ENCODE measurements at places on chromosomes 11 and 22.
A peak's percentile ranks its signal among the peaks of the same experiment; 100 is the strongest.

DNA sequence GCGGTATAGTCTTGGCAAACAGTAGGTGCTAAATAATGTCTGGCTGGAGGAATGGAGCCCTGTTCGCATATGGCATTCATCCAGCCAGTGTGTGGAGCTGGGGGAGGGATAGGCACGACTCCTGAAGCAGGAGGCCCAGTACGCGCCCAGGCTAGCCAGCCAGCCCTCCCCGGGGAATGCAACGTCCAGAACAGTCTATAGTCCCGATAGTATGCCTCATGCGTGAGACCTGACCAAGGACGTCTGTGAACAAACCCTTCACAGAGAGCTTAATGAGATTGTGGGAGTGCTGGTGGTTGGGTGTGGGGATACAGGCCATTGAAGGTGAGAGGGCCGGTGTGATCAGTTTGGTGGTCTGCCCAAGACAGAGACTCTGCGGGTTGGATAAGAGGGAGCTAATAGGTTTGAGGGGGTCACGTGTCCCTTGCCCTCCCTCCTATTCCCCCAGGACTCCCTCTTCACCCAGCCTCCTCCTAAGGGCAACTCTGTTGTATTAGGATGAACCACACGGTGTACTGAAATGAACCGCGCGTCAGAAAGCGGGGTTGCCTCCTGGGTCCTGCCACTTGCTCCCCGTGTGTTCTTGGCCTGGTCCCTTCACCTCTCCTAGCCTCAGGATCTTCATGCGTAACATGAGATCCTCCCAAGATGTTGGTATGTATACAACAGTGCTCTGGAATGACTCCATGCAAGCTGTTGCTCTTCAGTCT is 987 bp upstream of the GRIK4 start:
- no peak for DNase-seq

DNA sequence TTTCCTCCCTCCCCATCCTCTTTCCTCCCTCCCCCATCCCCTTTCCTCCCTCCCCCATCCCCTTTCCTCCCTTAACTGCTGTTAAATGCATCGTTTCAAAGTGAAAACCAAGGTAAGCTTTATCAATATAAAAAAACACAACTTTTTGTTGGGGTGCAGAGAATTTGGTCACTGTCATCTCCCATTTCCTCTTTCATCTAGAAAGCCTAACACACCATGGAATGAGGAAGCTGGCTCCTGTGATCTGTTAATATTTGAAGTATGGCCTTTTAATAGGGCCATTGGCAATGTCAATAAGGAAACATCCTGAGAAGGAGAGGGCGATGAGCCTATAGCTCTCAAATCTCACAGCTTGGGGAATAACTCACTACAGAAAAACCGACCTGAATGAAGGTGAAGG is 7.0 kb downstream of the EXPH5 start:
- DNase-seq = no peak

DNA sequence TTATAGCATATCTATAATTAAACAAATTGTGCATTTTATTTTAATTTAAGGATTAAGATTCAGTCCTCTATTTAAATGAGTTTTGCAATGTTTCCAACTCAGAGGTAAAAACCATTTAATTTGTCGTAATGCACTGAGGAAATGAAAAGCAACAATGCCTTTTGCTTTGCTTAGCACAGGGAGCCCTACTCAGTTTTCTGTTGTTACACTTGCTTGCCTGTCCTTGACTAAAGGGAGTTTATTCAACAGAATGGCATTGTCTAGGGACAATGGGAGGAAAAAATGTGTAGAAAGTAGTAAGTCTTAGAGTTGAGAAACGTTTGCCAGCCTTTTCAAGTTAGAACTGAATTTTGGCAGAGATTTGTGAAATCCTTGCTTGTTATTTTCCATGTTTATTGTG is 734.2 kb upstream of the ANO3 start:
- DNase-seq = no peak

GRCh38 chr22:24466716-24467328 is 28.3 kb upstream of the UPB1 start:
- no peak for DNase-seq

- DNase-seq = no peak
These were observed at the start of gene CARNS1 for GRCh38 chr11:67415501-67416304. CARNS1 (plus strand) TSS chr11:67415678; CDS start chr11:67416200, 522 bp downstream.

GRCh38 chr11:133515107-133515506 is 17.2 kb downstream of the OPCML start:
- no peak for DNase-seq

- no peak for DNase-seq
These were observed 46.4 kb downstream of the RCN1 start for GRCh38 chr11:32137263-32137662.

- no peak for DNase-seq
These were observed 865.1 kb upstream of the CNTN5 start for GRCh38 chr11:98155696-98156095.

DNA sequence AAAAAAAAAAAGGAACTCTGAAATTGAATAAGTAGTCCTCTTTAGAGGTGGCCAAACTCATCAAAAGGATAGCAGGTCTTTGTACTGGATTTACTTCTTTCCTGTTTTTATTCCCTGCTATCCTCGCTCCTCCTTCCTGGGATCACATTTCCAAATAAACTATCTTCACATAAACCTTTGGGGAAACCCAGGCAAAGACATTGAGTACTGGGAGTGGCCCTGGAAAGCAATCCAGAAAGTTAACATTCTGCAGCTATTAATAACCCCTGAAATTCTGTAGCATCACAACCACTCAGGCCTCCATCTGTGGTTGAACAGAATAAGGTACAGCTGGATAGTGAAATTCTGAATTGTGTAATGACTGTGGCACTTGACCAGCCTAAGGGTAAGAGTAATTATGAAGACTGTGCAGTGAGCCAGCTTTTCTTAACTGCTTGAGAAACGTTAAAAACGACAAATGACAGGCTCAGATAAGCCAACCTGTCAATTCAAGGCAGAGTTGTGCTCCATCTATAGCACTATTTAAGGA is 58.8 kb downstream of the ISX start:
- no peak for DNase-seq

- no peak for DNase-seq
These were observed 62.4 kb downstream of the PARVB start for GRCh38 chr22:44086271-44087088.

DNA sequence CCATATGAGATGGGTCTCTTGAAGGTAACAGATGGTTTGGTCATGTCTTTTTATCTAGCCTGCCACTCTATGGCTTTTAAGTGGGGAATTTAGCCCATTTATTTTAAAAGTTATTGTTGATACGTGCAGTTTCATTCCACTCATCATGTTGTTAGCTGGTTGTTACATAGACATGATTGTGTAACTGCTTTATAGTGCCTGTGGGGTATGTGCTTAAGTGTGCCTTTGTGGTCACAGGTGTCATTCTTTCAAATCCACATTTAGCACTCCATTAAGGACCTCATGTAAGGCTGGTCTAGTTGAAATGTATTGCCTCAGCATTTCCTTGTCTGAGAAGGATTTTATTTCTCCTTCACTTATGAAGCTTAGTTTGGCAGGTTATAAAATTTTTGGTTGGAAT is 263.8 kb upstream of the LUZP2 start:
- DNase-seq = no peak

DNA sequence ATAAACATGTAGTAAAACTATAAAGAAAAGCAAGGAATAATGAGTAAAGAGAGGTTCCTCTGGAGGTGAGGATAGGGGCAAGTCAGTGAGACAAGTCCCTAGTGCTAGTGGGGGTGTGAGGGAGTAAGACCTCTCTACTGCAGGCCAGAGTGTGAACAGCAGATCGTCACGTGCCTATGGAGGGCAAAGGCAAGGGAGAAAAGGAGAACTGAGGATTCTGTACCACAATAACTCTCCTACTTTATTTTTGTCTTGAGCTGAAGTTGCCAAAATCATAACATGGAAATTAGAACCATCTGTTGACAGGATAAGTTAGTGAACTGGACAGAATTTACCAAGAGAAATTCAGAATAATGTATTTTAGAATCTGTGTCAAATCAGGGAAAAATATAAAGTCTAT is 77.6 kb downstream of the ENTHD1 start:
- no peak for DNase-seq

- DNase-seq = no peak
These were observed 14.4 kb upstream of the SERPINH1 start for GRCh38 chr11:75547617-75548058.

GRCh38 chr11:59358595-59358994 is at the start of gene OR5AN1:
OR5AN1 (plus strand) TSS chr11:59358895; CDS start chr11:59364459, 5,564 bp downstream.
- no peak for DNase-seq

DNA sequence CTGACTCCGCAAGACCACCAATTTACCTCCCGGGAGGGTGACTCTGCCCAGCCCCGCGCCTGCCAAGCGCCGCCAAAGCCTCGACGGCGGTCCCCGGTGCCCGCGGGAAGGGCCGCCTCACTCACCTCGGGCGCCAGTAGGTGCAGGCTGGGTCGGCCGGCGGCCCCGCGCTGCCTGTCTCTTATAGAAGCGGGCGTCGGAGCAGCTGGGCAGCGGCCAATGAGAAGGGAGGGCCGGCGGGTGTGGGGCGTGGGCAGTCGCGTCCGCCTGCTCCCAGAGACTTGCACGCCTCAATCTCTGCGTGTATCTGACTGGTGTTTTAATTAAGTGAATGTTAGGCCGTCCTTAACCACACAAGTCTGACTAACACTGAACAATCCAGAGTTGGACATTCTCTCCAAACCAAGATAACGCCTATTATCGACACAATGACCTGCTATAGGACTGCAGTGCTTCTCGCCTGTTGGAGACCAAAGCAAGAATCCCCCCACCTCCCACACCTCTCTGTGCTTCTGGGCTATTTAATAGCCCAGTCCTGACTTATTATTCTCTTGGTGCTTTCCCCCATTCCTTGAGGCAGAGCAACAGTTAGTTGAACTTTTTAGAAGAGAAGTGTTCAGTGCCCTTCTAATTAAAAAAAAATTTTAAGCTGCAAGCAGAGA is at the start of gene TPH1:
Gene TPH1 (minus strand): TSS at position 154 of the 662 bp plus-strand sequence. CDS start 5,507 bp downstream, outside the sequence.
- no peak for DNase-seq

DNA sequence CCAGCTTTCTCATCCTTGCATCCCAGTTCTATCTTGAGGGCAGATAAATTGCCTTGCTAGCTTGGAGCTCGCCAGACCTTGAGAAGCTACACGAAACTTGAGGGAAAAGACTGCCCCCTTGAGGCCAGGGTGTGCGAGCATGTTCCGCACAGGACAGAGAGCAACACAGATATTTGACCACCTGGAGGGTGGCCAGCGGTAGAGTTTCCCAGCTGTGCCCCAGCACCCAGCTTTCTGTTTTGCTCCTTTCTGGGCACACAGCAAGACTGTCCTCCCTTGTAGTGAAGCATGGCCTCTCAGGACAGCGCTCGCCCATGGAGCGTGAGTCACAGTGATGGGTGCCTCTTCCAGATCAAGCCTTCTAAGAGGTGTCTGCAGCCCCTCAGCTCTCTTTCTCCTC is 23.5 kb downstream of the SPATA19 start:
- peak; percentile 68 for DNase-seq

GRCh38 chr11:2213890-2214526 is 42.4 kb upstream of the TH start:
- DNase-seq = no peak

DNA sequence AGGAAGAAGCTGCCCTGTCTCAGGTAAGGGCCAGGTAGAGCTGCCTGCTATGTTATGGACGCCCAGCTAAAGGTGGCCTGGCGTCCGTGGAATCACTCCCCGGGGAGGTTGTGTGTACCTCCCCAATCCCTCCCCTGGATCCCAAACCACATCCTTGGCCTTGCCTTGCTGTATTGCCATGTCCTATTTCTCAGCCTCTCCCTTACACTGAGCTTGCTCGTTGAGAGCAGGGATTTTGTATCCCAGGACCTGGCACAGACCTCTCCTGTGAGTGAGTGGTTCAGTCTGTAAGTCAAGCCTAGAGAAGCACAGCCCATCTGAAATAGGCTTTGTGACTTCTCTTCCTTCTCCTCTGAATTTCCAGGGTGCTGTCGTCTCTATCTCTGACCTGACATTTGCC is 53.9 kb downstream of the TRAF6 start:
- DNase-seq = no peak

DNA sequence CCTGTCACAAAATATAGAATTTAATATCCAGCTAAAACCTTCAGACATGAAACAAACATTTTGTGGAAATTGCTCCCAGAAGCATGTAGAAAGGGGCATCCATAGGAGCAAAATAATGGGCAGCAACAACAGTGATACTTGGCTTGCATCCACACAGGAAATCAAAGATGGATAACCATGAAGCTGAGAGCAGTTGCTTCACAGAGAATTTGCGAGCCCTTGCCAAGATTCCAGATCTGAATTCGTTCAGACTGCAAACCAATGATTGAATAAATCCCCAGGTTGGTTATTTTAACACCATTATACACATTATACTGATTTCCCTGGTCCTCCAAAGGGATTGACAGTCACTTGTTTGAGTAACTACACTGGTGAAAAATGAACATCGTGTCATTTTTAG is 15.6 kb upstream of the OR51L1 start:
- no peak for DNase-seq

DNA sequence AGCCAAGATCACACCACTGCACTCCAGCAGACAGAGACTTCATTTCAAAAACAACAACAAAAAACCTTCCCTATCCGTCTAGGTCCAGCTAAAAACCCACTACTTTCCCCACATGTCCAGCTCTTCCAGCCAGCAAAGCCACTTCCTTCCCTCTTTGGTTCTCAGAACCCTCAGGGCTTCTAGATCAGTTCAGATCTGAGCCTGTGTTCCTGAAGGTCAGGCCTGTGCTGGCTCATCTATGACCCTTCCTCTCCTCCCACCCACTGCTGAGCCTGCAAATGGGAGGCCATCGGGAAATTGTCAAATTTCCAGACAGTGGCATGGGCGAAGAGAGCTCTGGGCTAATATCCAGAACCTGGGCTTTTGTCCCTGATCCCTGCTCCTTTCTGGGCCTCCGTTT is 37.8 kb downstream of the SLCO2B1 start:
- DNase-seq = no peak

DNA sequence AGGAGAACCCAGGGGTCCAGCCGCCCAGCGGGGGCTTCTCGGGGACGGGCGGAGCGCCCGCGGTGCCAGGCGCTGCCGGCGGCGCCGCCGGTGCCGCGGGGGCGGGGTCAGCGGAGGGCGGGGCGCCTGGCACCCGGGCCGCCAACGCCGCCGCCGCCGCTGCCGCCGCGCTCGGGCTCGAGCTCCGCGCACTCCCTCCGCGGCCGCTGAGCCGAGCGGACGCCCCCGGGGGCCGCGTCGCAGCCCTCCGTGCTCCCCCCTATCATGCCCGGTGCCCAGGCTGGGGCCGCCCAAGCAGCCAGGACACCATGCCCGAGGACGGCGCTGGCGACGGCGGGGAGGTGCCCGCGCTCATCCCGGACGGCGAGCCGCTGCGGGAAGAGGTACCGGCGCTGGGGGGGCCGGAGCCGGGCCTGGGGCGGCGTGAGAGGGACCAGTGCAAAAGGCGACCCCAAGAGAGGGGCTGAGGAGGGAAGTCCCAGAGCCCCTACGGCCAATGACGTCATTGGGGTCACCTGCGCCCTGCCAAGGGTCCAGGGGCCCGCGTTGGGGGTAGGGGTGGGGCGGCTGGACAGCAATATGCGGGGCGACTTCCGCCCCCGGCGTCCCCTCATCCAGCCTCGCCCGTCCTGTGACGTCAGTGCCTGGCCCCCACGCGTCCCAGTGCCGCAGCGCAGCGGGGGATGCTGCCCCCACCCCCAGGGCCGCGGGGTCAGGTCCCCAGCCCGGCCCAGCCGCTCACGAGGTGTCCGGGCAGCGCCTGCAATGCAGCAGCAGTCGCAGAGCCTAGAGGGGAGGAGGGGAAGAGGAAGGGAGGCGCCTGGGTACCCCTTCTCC is at the start of gene TMEM151A:
Gene TMEM151A (plus strand): TSS at position 189 of the 837 bp plus-strand sequence. CDS start 120 bp downstream, at position 309.
- no peak for DNase-seq

GRCh38 chr22:50443801-50444625 is 30.8 kb downstream of the SBF1 start:
- no peak for DNase-seq

All from activated CD4-positive, alpha-beta T cell treated with anti-CD3 and anti-CD28 coated beads, Interleukin-2, Interleukin-6, amounts not matched to agents 100 ng/mL and 50 ng/mL, durations not matched to agents 16 hours and 8 hours (primary cell).